Mesenteric fat pad (tissue), 1 donor: ENCODE measurements at places on chromosomes 3 and 15. TPM values are rescaled to one million over a fixed set of nuclear protein-coding genes. Genes with fewer than 3 reads are reported as not detected.

Gene TRIP4
- 25.4 TPM for total RNA-seq

DNA sequence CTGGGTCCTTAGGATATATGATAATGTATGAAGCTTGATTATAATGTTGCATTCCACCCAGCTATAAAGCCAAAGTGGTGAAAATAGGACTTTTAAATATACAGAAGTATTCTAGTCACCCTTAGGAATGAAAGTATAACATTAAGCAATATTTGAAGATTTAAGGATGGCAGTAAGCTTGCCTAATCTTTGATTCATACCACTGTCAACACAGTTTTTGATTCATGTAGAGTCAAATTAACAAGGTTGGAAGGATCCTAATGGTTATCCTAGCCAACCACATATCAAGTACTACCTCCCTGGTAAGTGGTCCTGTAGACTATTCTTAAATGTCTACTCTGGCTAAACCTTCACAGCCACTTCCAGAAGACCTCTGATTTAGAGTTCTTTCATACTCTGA lies 18.6 kb downstream of the ARIH1 start:
- no peak for DNase-seq

Gene RTF1
- total RNA-seq = 26.8 TPM

- peak; percentile 24 for DNase-seq
Measured at GRCh38 chr3:126528419-126528799, 4.5 kb downstream of the CHST13 start.

Gene DLG1
- 68.5 TPM for total RNA-seq

Gene CCR3
- total RNA-seq = not detected

DNA sequence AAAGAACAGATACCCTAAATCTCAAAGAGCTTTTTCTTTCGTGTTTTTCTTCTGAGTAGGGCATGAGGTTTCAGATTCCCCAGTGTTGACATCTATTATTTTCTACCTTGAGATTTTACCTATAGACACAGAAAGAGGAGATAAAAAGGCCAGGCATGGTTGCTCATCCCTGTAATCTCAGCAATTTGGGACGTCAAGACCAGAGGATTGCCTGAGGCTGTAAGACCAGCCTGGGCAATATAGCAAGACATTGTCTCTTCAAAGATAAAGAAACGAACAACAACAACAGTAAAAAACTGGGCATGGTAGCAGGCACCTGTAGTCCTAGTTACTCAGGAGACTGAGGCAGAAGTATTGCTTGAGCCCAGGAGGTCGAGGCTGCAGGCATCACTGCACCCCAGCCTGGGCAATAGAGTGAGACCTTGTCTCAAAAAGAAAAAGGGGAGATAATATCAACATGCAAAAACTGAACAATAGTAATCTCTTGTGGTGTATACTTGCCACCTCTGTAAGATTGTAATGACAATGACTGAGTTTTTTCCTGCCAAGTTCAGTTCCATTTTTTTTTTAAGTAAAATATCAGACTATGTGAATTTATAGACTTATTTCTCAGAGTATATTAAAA lies 71.3 kb downstream of the MBNL1 start:
- no peak for DNase-seq
